Thyroid gland (tissue), 4 donors: ENCODE measurements at places on chromosomes 12 and 14.

GRCh38 chr12:3152011-3152511 is 74.9 kb downstream of the TSPAN9 start:
- peak; percentile 32 for DNase-seq

DNA sequence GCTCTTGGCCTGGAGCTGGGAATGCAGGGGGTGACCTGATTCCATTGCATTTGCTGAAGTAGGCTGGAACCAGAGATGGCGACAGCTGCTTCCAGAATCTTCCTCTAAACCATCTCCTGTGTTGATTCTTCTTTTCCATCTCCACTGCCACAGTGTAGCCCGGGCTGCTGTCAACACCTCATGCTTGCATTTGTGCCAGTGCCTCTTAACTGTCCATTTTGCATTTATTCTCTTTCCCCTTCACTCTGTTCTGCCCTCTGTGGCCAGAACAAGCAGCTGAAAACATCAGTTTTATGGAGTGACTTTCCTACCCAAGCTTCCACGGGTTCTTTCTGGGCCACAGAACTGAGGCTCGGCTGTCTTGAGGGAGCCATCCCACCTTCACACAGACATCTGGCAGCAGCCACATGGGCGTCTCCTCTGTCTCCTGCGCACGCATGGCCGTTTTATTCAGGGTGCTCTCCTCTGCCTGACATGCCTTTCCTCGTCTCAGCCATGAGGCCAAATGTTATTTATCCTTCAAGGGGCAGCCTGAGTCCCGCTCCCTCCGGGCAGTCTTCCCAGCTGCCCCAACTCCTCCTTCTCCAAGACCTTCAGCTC is 51.7 kb downstream of the SMOC1 start:
- no peak for DNase-seq

DNA sequence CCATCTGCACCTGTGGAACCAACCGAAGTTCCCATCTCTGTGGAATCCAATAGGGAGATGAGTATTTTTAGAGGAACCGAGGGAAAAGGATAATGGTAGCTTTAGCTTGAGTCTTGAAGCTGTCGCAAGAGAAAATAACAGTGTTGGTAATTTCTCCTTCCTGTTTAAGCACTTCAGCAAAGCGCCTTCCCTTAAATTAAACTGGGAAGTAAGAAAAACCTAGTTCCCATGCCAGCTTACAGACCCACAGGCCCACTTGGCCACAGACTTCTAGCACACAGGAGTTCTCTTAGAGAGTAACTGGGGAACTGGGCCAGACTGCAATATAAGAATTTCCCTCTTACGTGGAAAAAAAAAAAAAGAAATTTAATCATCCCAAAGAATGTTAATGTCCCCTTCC is 223.8 kb downstream of the EFCAB11 start:
- no peak for DNase-seq

GRCh38 chr12:32229971-32230612 is 123.4 kb downstream of the BICD1 start:
- no peak for DNase-seq

DNA sequence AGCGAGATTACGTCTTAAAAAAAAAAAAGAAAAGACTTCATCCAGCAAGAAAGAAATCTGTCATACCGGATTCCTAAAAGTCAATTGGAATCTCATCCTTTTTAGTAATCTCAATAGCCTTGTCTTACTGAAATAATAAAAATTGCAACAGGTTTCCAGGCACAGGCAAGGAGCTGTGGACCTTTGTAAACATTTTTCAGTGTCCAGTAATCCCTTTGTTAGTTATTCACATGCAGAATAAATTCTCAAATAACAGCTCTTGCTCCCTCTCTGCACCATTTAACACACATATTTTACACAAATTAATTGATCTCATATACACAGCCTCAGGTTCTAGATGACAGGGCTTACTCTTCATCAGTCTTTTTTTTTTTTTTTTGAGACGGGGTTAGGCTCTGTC is 22.0 kb upstream of the CALM1 start:
- DNase-seq = no peak

- DNase-seq = peak; percentile 24
These were observed 12.4 kb downstream of the CALM1 start for GRCh38 chr14:90409209-90409730.

- no peak for DNase-seq
These were observed 15.9 kb downstream of the FAM181A start for GRCh38 chr14:93943052-93943451.

DNA sequence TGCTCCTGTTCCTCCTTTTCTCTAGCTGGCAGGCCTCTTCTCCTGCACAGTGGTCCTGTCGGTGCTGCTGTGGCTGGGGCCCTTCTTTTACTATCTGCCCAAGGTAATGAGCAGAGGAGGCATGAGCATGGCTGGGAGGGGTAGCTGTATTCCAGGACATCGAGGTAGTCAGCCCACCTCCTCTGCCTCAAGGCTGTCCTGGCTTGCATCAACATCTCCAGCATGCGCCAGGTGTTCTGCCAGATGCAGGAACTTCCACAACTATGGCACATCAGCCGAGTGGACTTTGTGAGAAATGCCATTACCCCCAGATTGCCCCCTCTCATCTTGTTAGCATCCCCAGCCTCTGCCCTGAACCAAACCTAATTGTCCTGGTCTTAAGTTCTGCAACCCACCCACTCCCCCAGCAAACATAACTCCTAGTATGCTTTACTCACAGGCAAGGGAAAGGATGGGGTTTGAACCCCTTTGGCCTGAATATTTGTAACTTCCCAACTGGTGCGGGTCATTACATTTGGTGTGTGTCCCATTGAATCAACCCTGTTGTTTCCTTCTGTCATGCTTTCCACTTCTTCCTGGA is 9.1 kb downstream of the B4GALNT1 start:
- DNase-seq = no peak

GRCh38 chr14:101503431-101504095 is 57.7 kb upstream of the DIO3 start:
- no peak for DNase-seq

GRCh38 chr12:85866986-85867776 is 6.9 kb upstream of the NTS start:
- peak; percentile 30 for DNase-seq

DNA sequence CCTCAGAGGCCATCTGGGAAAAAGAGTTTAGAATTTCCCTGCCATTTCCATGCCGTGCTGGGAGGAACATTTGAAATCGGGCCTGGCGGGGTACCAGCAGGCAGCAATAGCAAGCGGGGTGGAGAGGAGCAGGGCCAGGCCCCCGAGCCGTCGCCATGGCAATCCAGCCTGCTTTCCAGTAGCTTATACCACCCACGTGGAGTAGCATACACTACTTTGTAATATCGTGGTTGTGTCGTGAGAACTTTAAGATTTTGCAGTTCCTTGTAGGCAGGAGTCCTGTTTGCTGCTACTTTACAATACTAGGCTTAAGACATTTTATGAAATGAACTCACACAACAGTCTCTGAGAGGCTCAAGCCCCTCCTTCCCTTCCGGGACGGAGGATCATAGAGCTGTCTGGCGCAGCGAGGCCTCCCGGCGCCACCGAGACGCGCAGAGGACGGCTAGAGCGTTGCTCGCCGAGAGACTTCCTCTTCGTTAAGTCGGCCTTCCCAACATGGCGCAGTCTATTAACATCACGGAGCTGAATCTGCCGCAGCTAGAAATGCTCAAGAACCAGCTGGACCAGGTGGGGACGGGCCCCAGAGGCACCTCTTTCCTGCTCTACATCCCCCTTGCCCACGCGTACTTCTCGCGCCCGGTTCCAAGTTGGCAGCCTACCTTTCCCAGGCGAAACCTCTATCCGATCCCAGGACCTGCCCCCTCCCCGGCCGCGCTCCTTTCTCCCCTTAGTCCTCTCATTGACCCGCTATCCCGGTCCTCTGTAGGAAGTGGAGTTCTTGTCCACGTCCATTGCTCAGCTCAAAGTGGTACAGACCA is at the start of gene PFDN5:
PFDN5 (plus strand) TSS at position 473 of the 821 bp plus-strand sequence; CDS start at position 499, 26 bp downstream.
- DNase-seq = peak; percentile 90

GRCh38 chr14:77640756-77641533 is 24.5 kb upstream of the SPTLC2 start:
- no peak for DNase-seq

- DNase-seq = no peak
These were observed 2.5 kb upstream of the SMARCD1 start for GRCh38 chr12:50082644-50083043.
